ENCODE measurements at places on chromosomes 7 and 10.

- H3K27me3 ChIP-seq: peaks cover 7% of the 10 kb centered on the region
- H3K4me1 ChIP-seq: peaks cover 11% of the 10 kb centered on the region
- no peak overlapping the region for H3K27ac ChIP-seq
- H3K4me3 ChIP-seq: no peak overlapping the region
- H3K36me3 ChIP-seq: no peaks in the 10 kb centered on the region
- DNase-seq: no peak
These were observed 874.9 kb downstream of the GRID1 start for GRCh38 chr10:85491652-85492051.

DNA sequence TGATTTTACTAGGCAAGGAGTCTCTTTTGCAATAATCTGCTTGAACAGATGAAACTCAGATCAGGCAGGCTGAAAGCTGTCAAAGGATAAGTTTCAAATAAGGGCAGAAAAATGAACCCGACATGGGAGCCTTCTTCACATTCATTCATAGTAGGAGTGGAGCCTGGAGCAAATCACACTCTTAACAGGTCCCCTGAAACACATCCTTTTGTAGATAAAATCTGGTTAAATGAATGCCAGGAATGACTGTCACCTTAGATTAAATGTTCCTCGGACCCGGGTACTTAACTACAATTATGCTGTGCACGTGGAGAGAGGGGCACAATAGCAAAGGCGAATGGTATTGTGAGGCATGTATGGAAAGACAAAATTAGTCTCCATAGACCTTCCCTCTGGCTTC, 344.7 kb upstream of the LRGUK start:
- no peak overlapping the region for H3K4me3 ChIP-seq
- no peak overlapping the region for H3K27ac ChIP-seq
- H3K27me3 ChIP-seq: no peaks in the 10 kb centered on the region
- H3K4me1 ChIP-seq: no peaks in the 10 kb centered on the region

GRCh38 chr10:63206997-63207811, 74.1 kb downstream of the NRBF2 start:
- no peak overlapping the region for H3K4me3 ChIP-seq
- no peak for DNase-seq
- no peaks in the 10 kb centered on the region for H3K27me3 ChIP-seq
- peaks cover 37% of the 10 kb centered on the region for H3K4me1 ChIP-seq
- H3K27ac ChIP-seq: peak overlapping the region; percentile 70
- peaks cover 4% of the 10 kb centered on the region for H3K36me3 ChIP-seq

- H3K4me3 ChIP-seq: no peak overlapping the region
- DNase-seq: no peak
- peaks cover 30% of the 10 kb centered on the region for H3K4me1 ChIP-seq
- no peaks in the 10 kb centered on the region for H3K27me3 ChIP-seq
- H3K36me3 ChIP-seq: no peaks in the 10 kb centered on the region
These were observed 75.0 kb upstream of the ANK3 start for GRCh38 chr10:60464659-60465058.
